ENCODE measurements at places on chromosomes 12 and 14. TPM values are rescaled to one million over a fixed set of nuclear protein-coding genes. Genes with fewer than 3 reads are reported as not detected.

DNA sequence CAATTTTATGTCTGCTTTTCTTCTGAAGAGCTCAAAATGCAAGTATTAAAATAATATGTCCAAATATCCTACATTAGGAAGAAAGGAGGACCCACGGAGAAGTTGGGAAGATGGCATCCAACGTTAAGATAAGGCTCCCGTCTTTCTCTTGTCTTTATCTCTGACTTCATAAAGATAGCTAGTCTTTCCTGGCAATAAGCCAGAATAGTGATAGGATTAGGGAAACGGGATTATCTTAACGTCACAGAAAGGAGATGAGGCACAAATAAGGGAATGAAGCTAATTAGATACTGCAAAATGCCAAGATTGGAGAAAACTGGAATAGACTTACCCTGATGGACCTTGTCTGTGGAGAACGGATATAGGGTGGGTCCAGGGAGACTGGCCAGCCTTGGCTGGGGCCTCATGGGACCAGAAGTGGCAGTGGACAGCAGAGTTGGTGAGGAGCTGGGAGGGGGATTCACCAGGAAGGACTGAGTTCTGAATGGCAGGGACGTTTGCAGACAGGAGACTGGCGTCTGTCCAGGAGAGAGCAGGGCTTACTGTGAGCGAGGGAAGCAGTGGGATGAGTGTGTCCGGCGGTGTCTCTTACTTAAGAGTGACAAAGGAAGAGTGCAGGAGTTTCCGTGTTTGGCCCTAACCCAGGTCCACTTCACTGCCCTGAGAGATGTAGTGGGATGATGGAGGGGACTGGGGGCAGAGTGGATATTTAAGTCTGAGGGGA lies 119.9 kb downstream of the CACNA1C start:
- H3K4me1 ChIP-seq: no peaks in the 10 kb centered on the region
- no peak overlapping the region for H3K4me3 ChIP-seq
- no peak overlapping the region for H3K27ac ChIP-seq
- peaks cover 4% of the 10 kb centered on the region for H3K27me3 ChIP-seq
- no peaks in the 10 kb centered on the region for H3K36me3 ChIP-seq
- DNase-seq: no peak

DNA sequence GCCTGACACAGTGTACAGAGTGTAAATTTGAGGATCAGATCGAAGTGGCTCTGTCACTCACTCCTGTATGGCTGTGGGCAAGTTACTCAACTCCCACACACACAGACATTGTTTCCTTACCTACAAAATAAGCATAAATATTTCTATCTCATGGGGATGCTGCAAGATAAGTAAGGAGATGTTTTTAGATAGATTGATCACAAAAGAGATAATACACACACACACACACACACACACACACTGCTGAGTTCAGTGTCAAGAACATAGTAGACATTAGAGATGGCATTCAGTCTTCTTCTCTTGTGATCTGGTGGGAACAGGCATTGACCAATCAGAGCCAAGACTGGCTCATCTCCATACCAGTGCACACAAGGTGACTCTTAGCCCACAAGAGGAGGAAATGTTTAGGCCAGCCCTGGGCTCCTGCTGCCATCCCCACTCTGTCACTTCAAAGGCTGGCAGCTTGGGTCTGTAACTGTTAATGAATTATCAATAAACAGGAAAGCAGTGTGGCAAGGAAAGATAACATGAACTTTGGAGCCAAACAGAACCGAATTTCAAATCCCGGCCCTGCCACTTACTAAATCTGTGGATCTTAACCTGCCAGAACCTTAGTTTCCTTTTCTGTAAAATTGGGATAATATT lies 3.4 kb upstream of the RNASE8 start:
- H3K36me3 ChIP-seq: no peaks in the 10 kb centered on the region
- H3K27me3 ChIP-seq: no peaks in the 10 kb centered on the region
- peaks cover 2% of the 10 kb centered on the region for H3K4me1 ChIP-seq
- DNase-seq: no peak

- DNase-seq: no peak
- peaks cover 19% of the 10 kb centered on the region for H3K36me3 ChIP-seq
- no peak overlapping the region for H3K27ac ChIP-seq
- H3K27me3 ChIP-seq: no peaks in the 10 kb centered on the region
- peaks cover 17% of the 10 kb centered on the region for H3K4me1 ChIP-seq
- no peak overlapping the region for H3K4me3 ChIP-seq
Measured at GRCh38 chr12:113862590-113863454, 103.3 kb downstream of the RBM19 start.

The FGD4 gene
- total RNA-seq: 0.07 TPM

The B4GALNT1 gene
- 1.4 TPM for total RNA-seq

Data from activated CD4-positive, alpha-beta T cell treated with anti-CD3 and anti-CD28 coated beads for 36 hours (primary cell).